Stimulated activated CD8-positive, alpha-beta memory T cell treated with anti-CD3 and anti-CD28 coated beads, Interleukin-7, amount 100 ng/mL, for 1 hour (primary cell): ENCODE measurements at places on chromosomes 6 and 20.

GRCh38 chr6:75201901-75202672, 3.8 kb downstream of the COL12A1 start:
- DNase-seq, result no peak

DNA sequence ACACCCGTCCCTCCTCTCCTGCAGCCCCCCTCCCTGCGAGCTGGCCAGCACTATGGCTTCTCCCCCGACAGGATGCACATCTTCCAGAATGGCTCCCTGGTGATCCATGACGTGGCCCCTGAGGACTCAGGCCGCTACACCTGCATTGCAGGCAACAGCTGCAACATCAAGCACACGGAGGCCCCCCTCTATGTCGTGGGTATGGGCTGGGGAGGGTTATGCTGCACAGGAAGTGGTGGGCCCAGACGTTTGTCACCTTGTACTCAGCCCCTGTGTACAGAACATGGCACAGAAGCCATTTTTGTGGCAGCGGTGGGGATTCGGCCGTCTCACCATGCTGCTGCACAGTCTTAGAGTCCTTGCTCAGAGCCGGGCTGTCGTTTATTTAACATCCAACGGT, 29.0 kb upstream of the SRF start:
- DNase-seq, result no peak

DNA sequence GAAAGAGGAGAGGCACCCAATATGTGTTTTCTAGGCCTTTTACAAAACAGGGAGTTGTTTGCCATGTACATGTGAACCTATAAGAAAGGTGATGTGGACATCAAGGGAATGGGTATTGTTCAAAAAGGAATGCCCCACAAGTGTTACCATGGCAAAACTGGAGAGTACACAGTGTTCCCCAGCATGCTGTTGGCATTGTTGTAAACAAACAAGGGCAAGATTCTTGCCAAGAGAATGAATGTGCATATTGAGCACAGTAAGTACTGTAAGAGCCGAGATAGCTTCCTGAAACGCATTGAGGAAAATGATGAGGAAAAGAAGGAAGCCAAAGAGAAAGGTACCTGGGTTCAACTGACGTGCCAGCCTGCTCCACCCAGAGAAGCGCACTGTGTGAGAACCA, 13.1 kb downstream of the QRSL1 start:
- DNase-seq, result no peak

GRCh38 chr6:136440203-136440602, 110.0 kb downstream of the MAP7 start:
- DNase-seq, result no peak

GRCh38 chr6:158832026-158832425, 12.9 kb upstream of the EZR start:
- no peak for DNase-seq

DNA sequence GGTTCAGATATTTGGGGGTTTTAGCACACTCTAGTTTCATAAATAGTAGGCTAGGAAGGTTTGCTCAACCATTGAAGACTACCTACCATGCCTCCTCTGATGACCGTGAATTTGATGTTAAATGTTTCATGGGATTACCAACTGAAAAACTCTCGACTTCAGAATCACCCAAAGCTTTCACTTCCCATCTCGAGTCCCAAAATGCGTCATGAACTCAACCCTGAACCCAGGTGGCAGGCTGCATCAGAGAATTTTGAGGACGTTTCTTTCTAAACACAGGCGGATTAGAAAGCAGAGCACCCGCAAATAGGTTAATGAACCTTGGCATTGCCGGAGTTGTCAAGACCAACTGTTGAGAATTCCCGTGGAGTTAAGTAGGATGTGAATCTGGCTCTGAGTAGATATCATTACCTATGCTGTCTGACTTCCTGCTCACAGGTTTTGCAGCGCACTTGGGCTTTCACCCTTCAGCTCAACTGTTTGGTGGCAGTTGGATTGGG, 98.4 kb upstream of the ADTRP start:
- DNase-seq, result no peak

GRCh38 chr20:33650753-33651561, 11.2 kb upstream of the C20orf144 start:
- no peak for DNase-seq

DNA sequence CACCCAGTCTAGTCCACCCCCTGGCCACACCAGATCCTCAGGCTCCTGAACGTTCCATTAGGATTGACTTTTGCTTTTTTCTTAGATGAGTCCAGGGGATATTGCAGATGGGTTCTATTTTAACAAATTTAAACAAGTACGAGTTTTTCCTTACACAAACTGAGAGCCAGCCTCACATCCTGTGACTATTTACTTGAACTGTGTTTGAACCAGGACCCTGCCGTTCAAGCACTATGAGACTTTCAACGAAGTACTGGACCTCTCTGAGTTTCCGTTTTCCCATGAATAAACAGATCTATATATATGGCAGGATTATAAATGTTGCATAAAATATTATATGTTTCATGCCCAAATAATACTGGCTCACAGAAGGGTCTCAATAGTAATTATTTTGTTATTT, 1.4 kb upstream of the METTL24 start:
- DNase-seq, result no peak

DNA sequence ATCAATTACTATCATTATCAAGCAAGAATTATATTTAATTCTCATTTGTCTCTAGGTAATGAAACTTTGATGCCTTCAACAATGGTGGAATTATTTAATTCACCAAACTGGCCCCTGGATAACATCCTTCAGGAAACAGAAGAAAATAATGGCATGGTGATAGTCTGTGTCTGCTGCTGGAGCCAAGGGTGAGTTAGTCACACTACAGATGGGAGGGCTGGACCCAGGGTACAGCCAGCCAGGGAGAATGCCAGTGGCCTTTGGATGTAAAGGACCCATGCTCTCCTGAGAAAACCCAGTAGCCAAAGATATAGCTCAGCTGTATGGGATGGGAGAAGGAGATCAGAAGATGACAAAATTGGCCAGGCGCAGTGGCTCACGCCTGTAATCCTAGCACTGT, 60.0 kb upstream of the CNKSR3 start:
- no peak for DNase-seq

DNA sequence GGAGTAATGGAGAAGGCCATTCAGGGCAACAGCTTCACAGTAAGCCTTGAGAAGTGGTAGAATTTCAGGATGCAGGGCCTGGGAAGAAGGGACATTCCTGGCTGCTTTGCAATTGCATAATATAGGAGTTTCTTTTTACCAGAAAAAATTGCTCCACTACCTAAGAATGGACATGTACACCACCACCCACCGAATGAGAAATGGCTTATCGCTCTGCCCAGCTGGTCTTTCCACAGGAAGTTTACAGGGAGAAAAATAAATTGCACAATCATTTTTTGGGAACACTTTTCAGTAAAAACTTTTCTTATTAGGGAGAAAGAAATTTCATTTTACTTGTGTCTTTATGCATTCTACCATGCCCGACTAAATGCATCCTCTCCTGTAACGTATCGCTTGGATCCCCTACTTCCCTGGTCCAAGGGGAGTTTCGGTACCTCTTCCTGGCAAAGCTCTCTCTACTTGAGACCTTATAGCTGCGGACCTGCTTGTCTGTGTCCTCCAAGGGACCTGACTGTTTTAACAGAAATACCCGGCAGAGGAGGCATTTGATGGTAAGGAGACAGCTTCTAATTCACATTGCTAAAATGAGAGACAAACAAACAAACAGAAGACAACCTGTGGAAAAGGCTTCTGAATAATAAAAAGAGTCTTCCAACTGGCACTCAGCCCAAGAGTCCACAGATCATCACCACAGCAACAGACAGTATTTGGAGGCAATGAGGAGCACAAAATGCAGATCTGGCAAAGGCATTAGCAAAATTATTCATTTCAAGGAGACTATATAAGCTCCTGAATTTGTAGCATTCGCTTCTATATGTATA, 54.2 kb downstream of the MAP3K5 start:
- DNase-seq, result no peak

DNA sequence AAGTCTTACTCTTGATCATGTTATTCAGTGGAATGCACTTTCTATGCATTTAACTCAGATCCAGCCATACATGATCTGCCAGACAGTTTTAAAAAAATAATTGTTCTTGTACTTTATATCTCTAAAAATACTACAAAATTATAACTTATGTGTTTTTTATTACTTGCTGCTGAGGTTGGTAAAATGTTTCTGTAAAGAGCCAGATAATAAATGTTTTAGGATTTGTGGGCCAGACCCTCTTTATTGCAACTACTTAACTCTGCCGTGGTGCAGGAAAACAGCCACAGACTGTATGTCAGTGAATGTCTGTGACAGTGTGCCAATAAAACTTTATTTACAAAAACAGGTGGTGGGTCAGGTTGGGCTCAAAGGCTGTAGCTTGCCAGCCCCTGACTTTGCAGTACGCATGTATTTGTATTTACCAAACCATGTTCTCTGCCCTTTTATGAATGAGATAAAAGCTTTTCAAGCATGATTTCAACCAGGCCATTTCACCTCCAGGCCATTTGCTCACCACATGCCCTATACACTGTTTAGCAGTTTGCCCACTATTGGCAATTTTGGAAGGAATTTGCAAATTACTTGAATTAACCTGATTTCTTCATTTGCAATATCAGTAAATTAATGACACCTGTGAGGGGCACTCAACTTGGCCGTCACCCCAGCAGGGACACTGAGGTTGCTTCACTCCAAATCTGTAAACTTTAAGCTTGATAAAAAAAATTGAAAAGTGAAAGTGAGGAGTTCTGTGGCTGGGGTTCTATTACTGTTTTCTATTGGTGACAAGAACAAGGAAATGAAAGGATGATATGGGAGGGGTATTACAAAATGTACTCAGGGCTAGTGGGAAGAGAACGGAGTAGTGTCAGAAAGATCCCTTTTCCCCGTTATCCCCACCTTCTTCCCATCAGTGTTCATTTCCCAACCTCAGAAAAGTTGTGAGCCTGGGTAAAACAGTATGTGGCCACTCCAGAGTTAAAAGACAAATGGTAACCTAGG, 133.4 kb downstream of the CEBPB start:
- no peak for DNase-seq

GRCh38 chr6:17707371-17707651, 586 bp upstream of the NUP153 start:
- DNase-seq, result no peak

- DNase-seq, result no peak
These were observed 242.0 kb downstream of the ARID1B start for GRCh38 chr6:157019115-157019641.

DNA sequence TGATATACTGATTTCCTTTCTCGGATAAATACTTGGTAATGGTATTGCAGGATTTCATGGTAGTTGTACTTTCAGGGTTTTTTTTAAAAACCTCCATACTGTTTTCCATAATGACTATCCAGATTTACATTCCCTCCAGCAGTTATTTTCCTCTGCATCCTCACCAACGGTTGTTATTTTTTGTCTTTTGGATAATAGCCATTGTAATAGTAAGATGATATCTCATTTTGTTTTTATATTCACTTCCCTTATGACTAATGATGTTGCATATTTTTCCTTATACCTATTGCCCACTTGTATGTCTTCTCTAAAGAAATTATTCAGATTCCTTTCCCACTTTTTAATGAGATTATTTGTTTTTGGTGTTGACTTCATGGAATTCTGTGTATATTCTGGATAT, 231.0 kb downstream of the MEI4 start:
- DNase-seq, result no peak

DNA sequence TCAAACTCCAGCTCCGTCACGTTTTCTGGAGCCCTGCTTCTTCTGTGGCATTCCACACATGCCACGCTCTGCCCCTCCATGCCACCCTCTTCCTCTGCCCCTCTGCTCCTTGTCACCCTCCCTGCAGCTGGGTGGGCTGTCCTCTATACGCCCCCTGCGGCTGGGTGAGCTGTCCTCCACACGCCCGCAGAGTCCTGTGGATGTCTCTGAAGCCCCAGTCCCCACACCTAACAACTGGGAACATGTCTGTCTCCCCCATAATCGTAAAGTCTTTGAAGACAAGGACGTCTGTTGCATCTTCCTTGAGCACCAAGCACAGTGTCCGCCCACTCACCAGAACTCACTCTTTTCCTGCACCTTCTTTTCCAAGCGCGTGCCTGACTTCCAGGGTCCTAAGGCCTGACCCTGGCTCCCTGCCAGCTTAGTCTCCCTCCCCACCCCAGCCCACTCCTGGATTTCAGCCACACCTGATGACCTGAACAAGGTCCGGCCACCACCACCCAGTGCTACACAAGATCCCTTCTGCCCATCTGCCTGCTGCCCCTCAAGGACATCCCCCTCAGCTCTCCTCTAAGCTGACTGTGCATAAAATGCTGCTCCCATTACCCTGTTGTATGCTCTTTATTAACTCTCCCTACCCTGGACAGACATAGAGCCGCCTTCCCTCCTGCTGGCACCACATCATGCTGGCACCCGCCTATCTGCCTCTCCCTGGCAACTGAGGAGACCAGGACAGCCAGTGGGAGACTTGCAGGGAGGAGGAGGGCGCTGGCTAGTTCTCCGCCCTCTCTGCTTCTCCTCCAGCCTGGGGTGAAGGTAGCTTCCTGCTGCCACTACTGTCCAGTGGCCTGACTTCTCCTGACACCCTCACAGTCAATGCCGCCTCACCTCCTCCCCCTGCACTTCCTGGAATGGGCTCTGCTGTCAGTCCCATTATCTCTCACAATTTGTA, 10.7 kb upstream of the PRR18 start:
- no peak for DNase-seq

DNA sequence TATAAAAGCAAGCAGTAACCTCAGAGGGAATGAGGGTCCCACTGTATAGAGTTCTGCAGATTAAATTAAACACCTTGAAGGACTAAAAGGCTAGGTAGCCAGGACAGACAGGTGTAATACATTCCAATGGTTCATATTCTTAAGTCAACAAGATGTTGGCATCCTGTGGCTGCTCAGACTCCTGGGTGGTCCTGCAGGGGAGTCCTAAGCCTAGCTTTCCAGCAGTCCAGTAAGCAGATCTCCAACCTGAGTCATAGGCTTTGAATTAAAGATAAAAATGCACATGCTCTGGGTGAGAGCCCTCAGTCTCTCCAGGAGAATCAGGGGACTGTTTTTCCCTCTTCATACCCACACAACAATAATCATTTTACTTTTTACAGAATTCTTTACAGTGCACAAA, 307.3 kb upstream of the SUPT3H start:
- no peak for DNase-seq

- no peak for DNase-seq
These were observed 236.8 kb upstream of the CNR1 start for GRCh38 chr6:88402909-88403308.

GRCh38 chr20:37893566-37894241, 9.2 kb upstream of the VSTM2L start:
- no peak for DNase-seq
